GM12878 (cell line): ENCODE measurements at places on chromosomes 1 and 21. TPM values are rescaled to one million over a fixed set of nuclear protein-coding genes. Genes with fewer than 3 reads are reported as not detected.

- no peak for DNase-seq
Measured at GRCh38 chr1:234529950-234530237, 50.9 kb upstream of the TARBP1 start.

DNA sequence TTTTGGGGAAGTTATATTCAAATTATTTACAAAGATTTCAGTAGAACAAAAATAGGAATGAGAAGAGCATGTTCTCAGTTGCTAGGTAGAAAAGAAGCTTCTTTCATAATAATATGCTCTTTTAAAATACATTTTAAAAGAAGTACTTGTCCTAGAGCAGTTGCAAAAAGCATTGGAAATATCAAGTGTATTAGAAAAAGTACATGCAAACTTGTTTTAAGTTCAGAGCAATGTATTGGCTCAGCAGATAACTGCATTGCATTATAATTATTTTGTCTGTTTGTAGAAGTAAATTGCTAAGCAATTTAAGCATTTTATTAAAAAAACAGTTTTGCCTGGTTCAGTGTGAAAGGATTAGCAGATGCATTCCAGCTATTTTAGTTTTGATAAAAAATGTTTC, 806.4 kb downstream of the USP25 start:
- no peak for DNase-seq

GRCh38 chr1:172700556-172700955, 41.7 kb downstream of the FASLG start:
- no peak for DNase-seq

GRCh38 chr1:209743145-209743482, 12.7 kb upstream of the TRAF3IP3 start:
- no peak for DNase-seq

GRCh38 chr1:201545851-201546492, 7.0 kb downstream of the NAV1 start:
- peak; percentile 11 for DNase-seq

- DNase-seq: no peak
Measured at GRCh38 chr1:48036710-48037355, 39.6 kb upstream of the TRABD2B start.

GRCh38 chr1:45334308-45335245, 5.4 kb upstream of the TOE1 start:
- DNase-seq: no peak

- DNase-seq: peak; percentile 79
Measured at GRCh38 chr1:150613061-150613920, 16.1 kb downstream of the ENSA start.

DNA sequence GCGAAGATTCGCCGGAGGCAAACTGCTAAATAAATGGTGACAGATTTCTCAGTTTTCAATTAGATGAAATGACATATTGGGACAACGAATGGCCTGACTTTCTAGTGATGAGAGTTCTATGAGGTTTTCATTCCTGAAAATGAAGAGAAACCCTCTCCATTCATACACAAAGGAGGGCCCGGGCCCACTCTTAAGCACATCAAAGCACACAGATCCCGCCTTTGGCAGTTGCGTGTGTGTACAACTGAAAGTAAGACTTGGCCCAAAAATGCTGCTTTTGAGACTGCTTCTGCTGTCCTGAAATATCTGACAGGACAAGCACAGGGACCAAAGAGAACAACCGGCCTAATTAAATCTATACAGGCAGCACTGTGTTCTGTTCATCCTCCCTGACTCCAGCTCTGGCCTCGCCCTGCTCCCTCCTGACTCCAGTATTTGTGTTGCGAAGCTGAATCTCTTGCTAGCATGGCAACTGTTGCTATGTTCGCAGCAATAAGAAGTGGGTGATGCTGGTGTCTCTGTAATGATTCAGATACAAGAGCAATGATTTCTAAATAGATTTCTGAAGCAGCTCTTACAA, 7.4 kb downstream of the LRRC53 start:
- no peak for DNase-seq

- no peak for DNase-seq
Measured at GRCh38 chr1:75953461-75953860, 21.3 kb upstream of the ASB17 start.

GRCh38 chr1:51032936-51033335, 62.9 kb downstream of the CDKN2C start:
- DNase-seq: no peak

DNA sequence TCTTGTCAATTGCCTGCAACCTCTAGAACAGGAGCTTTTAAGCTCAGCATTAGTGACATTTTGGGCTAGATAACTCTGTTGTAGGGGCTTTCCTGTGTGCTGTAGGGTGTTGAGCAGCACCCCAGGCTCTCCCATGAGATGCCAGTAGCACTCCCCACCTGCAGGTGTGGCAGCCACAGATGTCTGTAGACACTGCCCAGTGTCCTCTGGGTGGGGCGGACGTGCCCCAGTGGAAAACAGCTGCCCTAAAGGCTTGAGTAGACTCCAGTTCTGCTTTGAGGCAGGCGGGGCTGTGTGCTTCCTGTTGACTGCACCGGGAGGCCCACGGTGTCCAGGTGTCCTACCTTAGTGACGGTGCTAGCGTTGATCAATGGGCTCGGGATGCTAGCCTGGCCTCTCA, 16.9 kb upstream of the PWP2 start:
- DNase-seq: no peak

ADGRL2 gene
- total RNA-seq: 0.43 and 0.51 TPM in 2 replicates

HES3 gene
- total RNA-seq: not detected in 2 replicates

CD1B gene
- not detected in 2 replicates for total RNA-seq

IL10 gene
- total RNA-seq: 0.67 and 1.1 TPM in 2 replicates

RIPPLY3 gene
- not detected in 2 replicates for total RNA-seq

DYNLT4 gene
- 0.28 and 0.45 TPM in 2 replicates for total RNA-seq

LHX8 gene
- not detected in 2 replicates for total RNA-seq
